Stimulated activated naive CD4-positive, alpha-beta T cell treated with Interleukin-2 at 50 U/mL for 16 hours (primary cell): ENCODE measurements at places on chromosomes 1 and 21.

GRCh38 chr21:36117286-36117741, 17.6 kb upstream of the CBR3 start:
- DNase-seq, result no peak

- no peak for DNase-seq
These were observed 14.1 kb downstream of the VAMP4 start for GRCh38 chr1:171727778-171728177.

GRCh38 chr1:187922255-187922654, 1093.5 kb downstream of the PLA2G4A start:
- DNase-seq, result no peak

DNA sequence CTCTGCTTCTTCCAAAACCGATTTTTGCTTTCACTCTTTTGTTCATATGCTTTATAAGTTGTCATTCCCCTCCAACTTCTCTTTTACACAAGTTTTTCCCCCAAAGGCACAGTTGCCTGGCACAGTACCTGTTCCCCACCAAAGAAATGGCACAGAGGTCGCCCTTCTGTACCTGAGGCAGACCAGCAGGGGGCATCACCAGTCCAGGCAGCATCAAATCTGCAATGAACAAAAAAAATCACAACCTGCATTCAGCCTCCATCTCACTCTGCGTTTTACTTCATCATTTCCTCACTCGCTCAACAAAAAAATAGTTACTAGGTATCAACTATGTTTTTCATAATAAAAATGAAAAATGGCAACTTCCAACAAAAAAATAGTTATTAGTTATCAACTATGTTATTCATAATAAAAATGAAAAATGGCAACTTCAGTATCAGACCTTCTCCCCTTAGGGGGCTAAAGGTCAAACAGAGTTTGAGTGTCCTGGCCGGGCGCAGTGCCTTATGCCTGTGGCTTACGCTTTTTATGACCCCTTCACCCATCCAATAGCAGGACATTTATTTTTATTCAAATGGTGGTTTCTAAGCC, 4.1 kb downstream of the EIF2D start:
- DNase-seq, result peak; percentile 30

DNA sequence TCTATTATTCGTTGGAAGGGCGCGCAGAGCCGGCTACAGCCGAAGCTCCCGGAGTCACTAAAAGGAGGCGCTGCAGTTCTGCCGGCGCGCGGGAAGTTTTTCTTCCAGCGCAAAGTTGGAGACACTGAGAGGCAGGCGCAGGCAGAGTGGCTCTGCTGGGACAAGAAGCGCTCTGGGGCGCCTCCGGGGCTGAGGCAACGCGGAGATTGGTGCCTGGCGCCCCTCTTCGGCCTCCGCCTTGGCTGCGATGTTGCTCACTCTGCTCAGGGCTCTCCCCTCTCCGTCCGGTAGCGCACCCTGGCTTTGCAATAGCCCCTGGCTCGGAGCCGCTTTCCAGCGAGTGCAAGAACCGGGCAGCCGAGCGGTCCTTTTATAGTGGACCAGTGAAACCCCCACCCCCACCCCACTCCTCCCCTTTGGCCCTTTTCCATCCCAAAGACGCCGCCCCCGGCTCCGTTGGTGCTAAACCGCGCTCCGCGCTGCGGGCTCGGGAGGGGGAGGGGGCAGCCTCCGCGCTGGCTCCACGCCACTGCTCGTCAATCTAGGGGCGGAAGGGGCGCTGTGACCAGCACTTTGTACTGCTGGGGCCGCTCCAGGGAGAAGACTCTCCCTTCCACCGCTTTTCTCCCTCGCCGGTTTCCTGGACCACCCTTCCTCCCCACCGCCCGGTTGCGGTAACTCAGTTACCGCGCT, at the start of gene ADAMTS1:
ADAMTS1 (minus strand) TSS at position 344 of the 693 bp plus-strand sequence. CDS start 455 bp downstream, outside the sequence.
- no peak for DNase-seq

DNA sequence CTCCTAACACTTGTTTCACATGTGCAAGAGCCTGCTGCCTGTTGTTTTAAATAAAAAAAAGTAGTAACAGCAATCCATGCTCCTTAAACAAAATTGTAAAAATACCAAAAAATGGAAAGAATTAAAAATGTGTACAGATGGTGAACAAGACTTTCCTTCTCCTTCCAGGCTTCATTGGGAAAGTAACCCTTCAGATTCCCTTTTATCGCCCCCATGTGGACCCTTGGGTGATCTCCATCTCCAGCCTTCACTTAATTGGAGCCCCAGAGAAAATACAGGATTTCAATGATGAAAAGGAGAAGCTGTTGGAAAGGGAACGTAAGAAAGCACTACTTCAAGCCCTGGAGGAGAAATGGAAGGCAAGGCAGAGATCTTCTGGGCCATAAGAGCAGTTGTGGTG, 14.2 kb downstream of the VPS13D start:
- no peak for DNase-seq

DNA sequence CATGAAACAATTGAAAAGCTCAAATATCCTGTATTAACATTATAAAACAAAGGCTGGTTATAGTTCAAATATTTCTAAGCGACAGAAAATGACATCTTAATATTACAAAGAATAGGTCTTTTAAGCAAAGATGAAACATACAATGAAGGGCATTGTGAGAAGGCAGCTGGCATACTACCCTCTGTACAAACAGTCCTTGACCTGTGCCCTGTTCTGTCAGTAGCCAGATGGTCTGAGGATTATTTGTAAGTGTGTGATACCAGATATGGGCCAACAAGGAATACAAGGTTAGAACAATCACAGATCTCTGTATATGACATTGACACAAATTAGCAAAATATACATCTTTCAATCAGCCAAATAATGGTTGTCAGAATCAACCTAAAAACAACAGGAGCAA, 1350.4 kb downstream of the AMY1C start:
- DNase-seq, result no peak

GRCh38 chr1:175054736-175055135, 12.9 kb upstream of the TNN start:
- no peak for DNase-seq

DNA sequence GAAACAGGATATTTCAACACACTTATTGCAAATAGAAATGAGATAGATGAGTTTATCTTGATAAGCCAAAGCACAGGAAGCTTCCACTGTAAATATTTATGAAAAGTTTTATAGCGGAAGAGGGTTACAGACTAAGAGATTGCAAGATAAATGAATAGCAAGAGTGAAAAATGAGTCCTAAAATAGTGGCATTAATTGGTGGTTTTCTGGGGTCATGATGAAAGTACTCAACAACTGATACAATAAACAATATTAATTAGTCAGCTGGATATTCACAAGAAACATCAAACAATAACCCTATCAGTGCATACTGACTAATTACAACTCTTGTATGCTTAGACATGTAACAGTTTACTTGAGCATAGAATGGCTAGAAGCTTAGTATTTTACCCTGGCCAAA, 154.8 kb upstream of the CHODL start:
- DNase-seq, result no peak

GRCh38 chr1:15218287-15219279, 28.4 kb upstream of the FHAD1 start:
- no peak for DNase-seq

GRCh38 chr1:100626397-100626796, 88.5 kb downstream of the GPR88 start:
- no peak for DNase-seq

- DNase-seq, result no peak
These were observed 5.1 kb upstream of the ARHGEF2 start for GRCh38 chr1:155983191-155984024.

DNA sequence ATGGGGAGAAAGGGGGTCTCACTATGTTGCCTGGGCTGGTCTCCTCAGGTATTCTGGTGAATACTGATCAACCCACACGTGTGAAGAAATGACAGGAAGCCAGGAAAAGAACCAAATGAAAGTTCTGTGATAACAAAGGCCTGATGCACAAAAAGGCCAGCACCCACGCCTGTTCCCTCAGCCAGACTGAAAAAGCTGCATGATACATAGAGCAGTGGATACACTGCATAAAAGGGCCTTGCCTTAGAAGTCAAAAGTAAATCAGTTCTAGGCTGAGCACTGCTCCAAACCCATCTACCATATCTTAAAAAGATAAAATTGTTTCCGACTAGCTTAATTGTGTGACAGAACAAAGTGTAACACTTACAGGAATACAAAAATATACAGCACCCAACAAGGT, 36.9 kb upstream of the PSMG1 start:
- no peak for DNase-seq

- no peak for DNase-seq
These were observed 5.0 kb downstream of the ADGRL2 start for GRCh38 chr1:81805537-81806431.

GRCh38 chr1:77428068-77428467, 146.2 kb downstream of the AK5 start:
- DNase-seq, result no peak

- no peak for DNase-seq
These were observed 212.0 kb upstream of the FAM78B start for GRCh38 chr1:166378805-166379204.
